ENCODE measurements at places on chromosomes 6 and 20.

DNA sequence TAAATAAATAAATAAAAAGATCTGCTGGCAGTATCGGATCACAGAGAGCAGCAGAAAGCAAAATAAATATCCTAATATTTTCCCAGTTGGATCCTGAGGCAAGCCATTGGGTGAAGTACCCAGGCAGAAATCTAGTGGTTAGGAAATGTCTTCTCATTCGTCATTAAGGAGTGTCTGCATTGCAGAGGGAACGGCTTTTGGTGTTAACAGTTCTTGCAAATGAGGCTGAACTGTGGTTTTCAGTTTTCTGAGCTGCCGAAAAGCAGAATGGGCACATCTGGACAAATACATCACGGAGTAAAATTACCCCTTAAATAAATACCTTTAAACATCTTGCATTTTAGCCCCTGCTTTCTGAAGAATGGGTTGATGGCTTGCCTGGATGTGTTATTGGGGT is 82.3 kb upstream of the MPC1 start:
- no peak for DNase-seq

- DNase-seq, result no peak
Measured at GRCh38 chr6:21398741-21399325, 194.7 kb upstream of the SOX4 start.

- no peak for DNase-seq
Measured at GRCh38 chr6:30845183-30845582, 39.1 kb upstream of the DDR1 start.

DNA sequence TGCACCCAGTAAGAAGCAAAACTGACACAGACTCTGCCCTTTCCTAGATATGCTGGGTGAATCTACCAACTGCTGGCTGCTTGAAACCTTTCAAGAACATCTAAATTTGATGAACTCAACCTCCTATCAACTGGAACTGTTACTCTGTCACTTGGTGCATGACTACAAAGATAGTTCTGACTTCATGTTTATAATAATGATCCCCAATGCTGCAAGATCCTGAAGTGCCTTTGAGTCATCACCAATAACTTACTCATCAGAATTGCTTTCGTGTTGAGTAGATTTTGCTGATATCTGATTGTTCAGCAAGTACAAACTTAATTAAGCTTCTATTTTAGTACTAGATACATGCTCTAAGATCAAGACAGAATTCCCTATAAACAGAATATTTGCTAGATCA is 100.2 kb upstream of the ARMC2 start:
- DNase-seq, result no peak

DNA sequence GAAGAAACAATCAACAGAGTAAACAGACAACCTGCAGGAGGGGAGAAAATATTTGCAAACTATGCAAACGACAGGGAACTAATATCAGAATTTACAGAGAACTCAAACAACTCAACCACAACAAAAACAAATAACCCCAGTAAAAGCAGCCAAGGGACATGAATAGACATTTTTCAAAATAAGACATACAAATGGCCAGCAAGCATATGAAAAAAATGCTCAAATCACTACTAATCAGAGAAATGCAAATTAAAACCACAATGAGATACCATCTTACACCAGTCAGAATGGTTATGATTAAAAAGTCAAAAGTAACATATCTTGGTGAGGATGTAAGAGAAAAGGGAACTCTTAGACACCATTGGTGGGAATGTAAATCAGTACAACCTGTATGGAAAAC is 215.0 kb downstream of the THBS2 start:
- DNase-seq, result no peak

- no peak for DNase-seq
Measured at GRCh38 chr6:54284161-54284860, 23.9 kb upstream of the TINAG start.

DNA sequence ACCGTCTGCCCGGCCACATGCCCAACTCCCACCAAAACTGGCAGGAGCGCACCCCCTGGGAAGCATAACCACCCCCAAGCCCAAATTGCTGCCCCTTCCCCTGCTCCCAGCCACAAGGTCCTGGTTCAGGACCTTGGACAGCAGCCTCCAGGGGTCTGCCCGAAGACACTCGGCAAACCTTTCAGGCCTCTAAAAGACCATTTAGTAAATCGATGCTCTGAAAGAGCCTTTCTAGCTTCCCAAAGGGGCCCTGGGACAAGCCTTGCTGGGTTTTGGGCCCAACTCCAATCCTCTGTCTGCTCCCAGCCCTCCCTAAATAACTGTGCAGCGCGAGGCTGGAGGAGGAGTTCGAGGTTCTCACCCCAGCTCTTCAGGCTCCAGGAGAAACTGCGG is 30.5 kb downstream of the GRM4 start:
- peak; percentile 21 for DNase-seq

GRCh38 chr20:37414224-37415035 is 68.5 kb downstream of the SRC start:
- no peak for DNase-seq

DNA sequence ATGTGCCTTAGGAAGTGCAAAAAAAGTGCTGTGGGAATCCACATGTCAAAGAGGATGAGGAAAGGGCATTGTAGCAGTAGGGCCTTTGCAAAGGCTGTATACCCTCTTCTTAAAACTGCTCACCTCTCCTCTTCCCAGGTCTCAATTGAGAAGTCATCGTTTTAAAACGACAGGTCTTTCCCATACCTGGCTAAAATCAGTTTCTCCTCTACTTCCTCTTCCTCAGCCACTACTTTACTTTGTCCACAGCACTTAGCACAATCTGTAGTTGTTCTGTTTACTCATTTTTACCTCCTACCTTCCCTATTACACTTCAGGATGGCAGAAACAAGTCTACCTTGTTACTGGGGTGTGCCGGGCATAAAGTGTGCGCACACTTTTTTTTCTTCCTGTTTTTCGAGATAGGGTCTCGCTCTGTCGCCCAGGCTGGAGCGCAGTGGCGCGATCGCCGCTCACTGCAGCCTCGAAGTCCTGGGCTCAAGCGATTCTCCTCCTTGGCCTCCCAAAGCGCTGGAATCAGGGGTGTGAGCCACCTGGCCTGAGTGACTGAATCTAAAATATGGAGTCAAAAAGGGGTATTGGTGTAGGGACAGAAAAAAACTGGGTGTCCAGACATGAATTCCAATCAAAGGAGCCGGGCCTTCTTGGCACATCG is 9.8 kb upstream of the ELOVL5 start:
- no peak for DNase-seq

DNA sequence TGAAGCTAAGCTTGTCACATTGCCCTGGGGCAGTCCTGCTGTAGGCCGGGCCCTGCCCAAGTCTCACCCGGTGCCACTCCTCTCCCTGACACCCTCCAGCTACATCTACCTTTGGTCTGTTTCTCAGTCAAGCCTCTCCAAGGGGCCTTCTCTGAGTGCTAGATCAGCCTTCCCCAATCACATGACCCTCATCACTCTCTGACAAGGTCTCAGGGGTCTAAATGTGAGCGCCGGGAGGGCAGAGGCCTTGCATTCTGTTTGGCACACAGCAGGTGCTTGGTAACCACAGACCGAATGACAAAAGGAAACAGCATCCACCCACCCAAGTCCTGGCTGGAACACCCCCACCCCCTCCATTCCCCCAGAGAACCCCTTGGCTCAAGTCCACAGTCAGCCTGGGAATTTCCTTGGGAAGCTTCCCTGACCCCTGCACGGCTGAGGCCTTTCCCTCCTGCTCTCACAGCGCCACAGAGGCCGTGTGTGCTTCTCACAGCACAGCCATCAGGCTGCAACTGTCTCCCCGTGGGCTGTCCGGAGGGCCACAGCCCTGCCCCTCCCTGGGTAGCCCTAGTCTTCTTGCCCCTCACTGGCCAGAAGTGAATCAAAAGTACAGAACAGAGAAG is 32.9 kb downstream of the PKIG start:
- DNase-seq, result no peak

All from stimulated activated CD4-positive, alpha-beta T cell treated with anti-CD3 and anti-CD28 coated beads, Interleukin-2, amount 100 ng/mL, for 24 hours (primary cell).